ENCODE measurements at places on chromosomes 7 and 10. TPM values are rescaled to one million over a fixed set of nuclear protein-coding genes. Genes with fewer than 3 reads are reported as not detected.
A peak's percentile ranks its signal among the peaks of the same experiment; 100 is the strongest.

- DNase-seq = no peak
These were observed 280.8 kb downstream of the TNS3 start for GRCh38 chr7:47301105-47301477.

- DNase-seq = no peak
These were observed 35.2 kb upstream of the FZD1 start for GRCh38 chr7:91228927-91229558.

GRCh38 chr10:20623546-20623945 is 273.6 kb downstream of the NEBL start:
- no peak for DNase-seq

TET1 gene
- 8.2 TPM for polyA plus RNA-seq

DNA sequence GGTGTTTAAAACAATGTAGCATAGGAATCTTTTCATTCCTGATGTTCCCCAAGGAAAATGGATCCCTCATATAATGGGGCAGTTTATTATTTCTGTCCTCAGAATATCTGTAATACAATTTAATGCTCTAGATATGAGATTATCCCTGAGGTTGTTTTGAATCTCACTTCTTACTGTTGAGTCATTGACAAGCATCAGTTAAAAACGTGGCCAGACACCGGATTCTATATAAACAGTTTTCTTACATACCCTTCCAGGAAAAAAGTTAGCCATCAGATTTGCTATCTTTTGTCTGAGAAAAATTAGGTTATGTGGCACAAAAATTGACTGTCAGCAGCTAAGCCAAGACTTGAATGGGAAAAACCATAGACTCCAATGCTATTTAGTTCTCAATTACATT is 539.8 kb upstream of the CELF2 start:
- DNase-seq = no peak

- DNase-seq = no peak
These were observed 462 bp upstream of the CISD1 start for GRCh38 chr10:58268454-58268945.

OR13A1 gene
- not detected for polyA plus RNA-seq

GRCh38 chr10:62744136-62744535 is 60.4 kb upstream of the ADO start:
- no peak for DNase-seq

GRCh38 chr7:114924038-114924712 is 2.3 kb downstream of the MDFIC start:
- no peak for DNase-seq

DNA sequence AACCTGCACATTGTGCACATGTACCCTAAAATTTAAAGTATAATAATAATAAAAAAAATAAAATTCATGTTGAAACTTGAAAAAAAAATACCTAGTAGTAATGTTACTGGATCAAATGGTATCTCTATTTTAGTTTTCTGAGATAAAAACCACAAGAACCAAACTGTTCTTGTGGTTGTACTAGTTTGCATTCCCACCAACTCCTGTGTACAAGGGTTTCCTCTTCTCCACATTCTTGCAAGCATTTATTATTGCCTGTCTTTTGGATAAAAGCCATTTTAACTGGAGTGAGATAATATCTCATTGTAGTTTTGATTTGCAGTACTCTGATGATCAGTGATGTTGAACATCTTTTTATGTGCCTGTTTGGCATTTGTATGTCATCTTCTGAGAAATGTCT is 177.7 kb downstream of the KIF20B start:
- no peak for DNase-seq

DNA sequence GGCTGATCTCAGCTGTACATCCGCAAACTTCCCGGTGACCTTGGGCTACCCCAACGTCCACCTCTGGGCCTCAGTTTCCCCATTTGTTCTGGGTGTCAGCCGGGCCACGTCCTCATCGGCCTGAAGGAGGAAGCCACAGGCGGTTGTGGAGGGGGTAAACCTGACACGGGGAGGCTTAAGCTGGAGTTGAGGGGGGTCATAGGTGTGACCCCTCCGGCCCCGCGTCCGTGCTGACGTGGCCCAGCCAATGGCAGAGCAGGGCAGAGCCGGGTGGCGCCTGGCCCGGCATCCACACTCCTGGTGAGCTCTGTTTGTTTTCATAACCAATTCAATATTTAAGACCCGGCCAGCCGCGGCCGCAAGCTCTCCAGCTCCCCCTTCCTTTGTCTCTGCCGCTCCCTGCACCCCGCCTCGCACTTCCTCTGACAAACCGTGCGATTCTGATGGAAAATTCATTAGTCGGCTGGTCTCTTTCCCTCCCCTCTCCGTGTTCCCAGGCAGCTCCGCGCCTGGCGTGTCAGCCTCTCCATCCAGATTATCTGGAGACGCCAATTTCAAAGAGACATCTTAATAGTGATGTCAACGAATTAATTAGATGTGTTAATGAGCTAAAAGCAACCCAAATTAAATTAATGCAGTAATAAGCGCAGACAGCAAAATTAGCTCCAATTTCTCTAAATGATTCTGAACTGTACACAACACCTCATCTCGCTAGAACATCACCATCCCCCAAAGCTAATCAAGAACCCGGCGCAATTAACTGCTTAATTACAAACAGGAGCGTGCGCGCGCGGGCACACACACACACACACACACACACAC is 55.4 kb downstream of the MICALL2 start:
- peak; percentile 20 for DNase-seq

DNA sequence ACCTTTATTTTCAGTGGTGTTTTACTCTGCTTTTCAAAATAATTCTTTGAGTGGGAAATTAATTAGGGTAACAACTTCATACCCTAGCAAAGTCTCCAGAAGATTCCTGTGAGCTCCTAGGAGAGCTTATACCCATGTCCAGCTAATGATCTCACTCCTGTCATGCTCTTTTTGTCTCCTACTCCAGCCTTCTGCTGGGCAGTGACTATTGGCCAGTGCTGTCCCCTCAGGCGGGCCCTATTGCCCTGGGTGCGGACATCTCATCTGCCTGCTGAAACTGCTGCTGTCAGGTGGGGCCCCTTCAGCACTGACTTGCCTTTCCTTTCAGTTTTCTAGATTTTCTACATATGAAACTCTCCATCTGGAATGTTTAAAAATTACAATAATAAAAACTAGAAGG is 80.3 kb downstream of the EBLN1 start:
- DNase-seq = no peak
